Frontal cortex (tissue), 4 donors: ENCODE measurements at places on chromosomes 6 and 20.

GRCh38 chr20:31670371-31671228 is 32.9 kb downstream of the COX4I2 start:
- peak; percentile 61 for DNase-seq

DNA sequence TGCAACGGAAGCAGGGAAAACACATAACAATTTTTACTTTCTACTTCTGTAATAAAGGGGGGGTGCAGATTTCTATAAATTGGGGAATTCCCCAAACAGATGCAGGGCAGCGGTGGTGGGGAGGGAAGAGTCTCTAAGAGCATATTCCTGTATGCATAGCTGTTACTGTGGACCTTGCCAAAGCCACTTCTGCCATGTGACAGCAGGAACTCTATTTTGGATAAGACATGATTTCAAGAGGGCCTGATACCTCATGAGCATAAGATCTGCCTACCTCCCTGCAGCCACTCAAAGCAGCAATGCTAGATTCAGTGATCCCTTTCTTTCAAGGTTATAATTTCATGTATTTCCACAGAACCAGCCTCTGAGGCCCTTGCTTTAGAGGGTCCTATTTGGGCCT is 86.2 kb upstream of the CNKSR3 start:
- no peak for DNase-seq

DNA sequence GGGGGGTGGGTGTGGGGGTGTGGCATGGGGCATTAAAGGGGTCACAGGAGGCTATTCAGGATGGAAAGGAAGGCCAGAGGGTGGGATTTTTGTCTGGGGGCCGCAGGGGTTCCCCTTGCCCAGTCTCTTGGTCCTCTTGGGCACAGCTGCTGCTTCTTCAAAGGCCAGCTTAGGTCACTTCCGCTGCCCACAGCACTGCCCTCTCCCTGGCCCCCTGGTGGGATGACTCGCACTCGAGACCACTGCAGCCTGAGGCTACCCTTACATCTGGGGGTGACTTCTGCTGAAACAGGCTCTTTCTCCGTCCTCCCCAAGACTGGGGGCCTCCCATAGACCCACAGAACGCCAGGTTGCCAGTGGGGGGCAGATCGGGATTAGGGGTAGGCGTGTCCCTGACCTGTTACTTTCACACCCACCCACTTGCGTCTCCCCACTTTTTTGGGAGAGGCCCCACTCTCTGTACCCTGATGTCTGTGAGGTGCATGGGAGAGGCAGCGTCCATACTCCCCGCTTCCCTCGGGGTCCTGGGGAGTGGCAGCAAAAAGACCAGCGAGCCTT is 1.3 kb downstream of the LKAAEAR1 start:
- no peak for DNase-seq

DNA sequence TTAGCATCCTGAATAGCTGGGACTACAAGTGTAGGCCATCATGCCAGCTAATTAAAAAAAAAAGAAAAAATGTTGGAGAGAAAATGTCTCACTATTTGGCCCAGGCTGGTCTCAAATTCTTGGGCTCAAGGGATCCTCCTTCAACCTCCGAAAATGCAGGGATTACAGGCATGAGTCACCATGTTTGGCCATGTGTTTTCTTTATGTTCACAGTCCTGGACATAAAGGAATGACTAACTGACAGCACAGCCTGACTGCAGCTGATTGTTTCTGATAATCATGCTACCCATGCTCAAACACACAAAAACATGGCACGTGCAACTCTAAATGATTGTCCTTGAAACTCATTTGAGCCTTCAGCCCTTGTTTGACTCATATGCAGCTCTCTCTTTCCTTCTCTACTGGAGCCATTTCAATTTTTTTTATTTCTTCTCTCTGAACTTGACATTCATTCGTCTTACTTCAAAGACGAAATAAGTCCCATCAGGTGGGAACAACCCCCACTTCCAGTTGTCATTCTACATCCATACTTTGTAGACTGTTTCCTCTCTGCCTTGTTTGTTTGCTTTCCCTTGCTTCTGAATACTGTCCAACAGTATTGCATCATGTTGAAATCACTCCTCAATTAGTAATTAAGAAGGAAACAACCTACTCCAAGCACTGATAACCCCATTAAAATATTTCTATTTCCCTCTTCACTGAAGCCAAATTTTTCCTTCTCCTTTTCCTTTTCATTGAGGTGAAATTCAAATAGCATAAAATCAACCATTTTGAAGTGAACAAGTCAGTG is 413.0 kb downstream of the BMP2 start:
- no peak for DNase-seq

- no peak for DNase-seq
Measured at GRCh38 chr6:139632840-139633239, 258.4 kb upstream of the CITED2 start.

- DNase-seq = no peak
Measured at GRCh38 chr6:144728804-144729203, 443.7 kb downstream of the UTRN start.

DNA sequence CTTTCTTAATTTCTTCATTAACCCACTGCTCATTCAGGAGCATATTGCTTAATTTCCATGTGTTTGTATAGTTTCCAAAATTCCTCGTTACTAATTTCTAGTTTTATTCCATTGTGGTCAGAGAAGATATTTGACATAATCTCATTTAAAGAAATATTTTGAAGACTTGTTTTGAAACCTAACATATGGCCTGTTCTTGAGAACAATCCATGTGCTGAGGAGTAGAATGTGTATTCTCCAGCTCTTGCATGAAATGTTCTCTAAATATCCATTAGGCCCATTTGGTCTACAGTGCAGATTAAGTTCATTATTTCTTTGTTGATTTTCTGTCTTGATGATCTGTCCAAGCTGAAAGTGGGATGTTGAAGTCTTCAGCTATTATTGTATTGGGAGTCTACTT is 251.7 kb downstream of the ALDH8A1 start:
- no peak for DNase-seq

DNA sequence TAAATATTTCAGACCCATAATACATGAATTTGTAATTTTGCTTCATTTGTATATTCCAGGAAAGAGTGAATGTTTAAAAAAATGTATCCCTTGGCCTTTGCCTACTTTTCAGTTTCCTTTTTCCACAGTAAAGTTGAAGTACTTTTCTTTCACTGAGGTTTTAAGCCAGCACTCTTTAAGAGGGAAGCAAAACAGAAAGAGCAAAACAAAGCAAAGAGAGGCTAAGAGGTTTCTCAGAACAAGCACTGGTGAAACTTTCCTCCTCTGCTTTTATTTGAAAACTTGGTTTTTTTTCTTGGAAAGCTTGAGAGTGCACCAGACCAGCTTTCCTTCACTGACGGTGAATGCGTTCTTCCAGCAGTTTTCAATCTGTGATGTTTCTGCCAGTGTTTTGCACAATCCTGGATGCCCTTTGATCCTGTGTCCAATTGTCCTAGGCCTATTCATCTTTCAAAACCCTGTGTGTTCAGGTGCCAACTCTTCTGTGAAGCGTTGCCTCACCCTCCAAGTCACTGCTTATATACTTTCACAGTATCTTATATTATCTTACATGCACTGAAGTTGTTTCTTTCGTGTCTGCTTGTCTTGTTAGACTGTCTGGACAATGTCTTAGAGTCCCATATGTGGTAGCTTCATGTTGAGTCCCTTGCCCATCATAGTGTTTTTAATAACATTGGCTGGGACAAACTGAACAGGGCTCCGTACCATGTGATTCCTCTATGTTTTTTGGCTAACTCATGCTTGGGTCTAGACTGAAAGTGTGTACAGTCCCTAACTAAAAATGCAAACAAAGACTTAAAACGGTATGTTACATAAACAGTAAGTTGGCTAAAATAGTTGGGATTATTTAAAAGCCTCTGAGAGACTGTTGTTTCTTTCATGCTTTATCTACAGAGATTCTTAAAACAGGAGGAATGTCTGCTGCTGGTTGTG is 1.9 kb downstream of the RNF217 start:
- DNase-seq = peak; percentile 38

DNA sequence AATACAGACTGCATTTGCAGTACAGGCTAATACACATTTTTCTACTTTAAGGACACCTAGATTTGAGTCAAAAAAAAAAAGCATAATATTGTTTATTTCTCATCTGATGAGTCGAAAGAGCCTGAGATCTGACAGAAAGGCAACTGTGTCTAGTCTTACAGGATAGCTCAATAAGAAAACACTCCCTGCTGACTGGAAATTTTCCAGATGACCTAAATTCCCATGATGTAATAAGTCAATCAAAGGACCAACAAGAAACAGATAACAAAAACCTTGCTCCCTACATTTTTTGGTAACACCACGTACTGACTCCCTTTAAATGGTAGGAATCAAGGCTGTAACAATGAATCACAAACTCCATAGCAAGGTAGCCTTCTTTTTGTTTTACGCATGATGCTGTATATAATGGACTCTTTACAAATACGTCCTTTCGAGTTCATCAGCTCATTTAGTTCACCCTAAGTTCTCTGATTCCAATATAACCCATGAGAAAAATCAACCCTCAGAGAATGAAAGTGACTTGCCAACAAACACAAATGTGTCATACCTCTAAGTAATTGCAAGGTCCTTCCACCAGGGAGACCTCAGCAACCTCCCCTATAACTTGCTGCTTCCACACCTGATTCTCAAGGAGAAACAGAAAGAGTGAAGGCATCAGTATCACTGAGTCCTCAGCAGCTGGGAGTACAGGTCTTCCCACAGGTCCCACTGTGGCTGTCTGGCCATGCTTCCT is 12.1 kb downstream of the TBX18 start:
- DNase-seq = no peak
